ENCODE measurements at places on chromosomes 4 and X. TPM values are rescaled to one million over a fixed set of nuclear protein-coding genes. Genes with fewer than 3 reads are reported as not detected.

The SLC38A5 gene
- not detected for total RNA-seq

DNA sequence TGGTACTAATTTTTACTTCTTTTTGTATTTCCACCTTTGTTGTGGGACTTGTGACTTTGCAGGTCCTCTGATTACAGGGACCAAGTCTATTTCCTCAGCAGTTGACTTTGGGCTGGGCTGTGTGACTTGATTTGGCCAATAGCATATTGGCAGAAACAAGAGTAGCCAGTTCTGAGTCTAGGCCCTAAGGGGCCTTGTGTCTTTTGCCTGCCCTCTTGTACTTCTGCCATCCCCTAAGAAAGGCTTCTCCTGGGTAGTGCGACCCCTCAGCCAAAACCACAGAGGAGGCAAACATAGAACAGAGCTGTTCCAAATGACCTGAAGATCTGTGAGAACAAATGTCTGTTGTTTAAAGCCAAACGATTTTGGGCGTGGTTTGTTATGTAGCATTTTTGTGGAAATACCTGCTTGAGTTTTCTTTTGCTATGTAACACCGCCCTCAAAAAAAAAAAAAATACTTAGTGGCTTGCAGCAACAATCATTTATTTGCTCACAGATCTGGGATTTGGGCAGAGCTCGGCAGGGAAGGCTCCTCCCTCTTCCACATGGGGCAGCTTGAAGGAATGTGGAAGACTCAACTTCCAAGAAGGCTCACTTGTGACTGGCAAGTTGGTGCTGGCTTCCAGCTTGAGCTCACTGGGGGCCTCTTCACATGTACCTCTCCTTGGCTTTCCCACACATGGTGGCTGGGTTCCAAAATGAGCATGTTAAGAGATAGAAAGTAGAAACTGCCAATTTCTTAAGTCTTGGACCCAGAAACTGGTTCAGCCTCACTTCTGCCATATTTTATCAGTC, 423.0 kb upstream of the CNKSR2 start:
- no peaks in the 10 kb centered on the region for H3K27me3 ChIP-seq
- no peak for DNase-seq
- H3K27ac ChIP-seq = no peak overlapping the region

DNA sequence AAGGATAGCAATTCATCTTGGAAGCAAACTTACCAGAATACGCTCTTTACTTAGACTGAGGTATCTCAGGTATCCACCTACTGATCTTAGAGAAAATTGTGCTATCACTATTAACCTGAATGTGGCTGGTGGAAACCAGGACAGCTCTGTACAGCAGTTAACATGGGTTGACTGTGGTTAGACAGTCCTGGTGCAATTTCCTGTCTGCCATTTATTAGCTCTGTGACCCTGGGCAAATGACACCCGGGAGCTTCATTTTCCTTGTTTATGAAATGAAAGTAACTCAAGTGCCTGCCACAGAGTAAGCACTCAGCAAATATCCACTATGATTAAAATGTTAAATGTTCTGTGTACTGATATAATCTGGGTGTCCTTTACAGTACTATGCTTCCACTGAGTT, 60.0 kb downstream of the SMC1A start:
- H3K4me1 ChIP-seq = no peaks in the 10 kb centered on the region
- H3K4me3 ChIP-seq = no peak overlapping the region
- H3K27me3 ChIP-seq = no peaks in the 10 kb centered on the region
- no peak for DNase-seq
- H3K27ac ChIP-seq = no peak overlapping the region

The TMPRSS11D gene
- total RNA-seq = not detected

The PPEF2 gene
- not detected for total RNA-seq

The CD38 gene
- total RNA-seq = not detected

The GAGE12F gene
- total RNA-seq = not detected

DNA sequence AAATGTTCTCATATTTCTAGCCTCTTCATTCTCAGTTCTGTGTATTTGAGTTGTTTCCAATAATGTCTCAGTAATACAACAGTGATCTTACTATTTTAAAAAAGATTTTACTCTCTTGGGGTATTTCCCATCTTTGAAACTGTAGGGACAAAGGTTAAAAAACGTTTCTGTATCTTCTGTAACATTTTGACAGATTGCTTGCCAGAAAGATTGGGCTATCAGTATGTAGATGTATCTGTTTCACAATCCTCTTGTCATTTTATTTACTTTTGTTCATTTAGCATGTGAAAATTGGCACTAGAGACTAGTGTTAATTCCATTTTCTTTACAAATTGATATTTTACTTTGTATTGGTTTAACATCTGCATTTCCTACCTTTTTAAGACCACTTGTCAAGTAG, 6.2 kb upstream of the CXCL9 start:
- H3K27me3 ChIP-seq = peaks cover 3% of the 10 kb centered on the region
- H3K27ac ChIP-seq = peak overlapping the region; percentile 31
- no peaks in the 10 kb centered on the region for H3K36me3 ChIP-seq
- peaks cover 27% of the 10 kb centered on the region for H3K4me1 ChIP-seq

- peaks cover 95% of the 10 kb centered on the region for H3K4me1 ChIP-seq
- H3K27me3 ChIP-seq = peaks cover 26% of the 10 kb centered on the region
- DNase-seq = no peak
- H3K4me3 ChIP-seq = peak overlapping the region; percentile 23
- peaks cover 90% of the 10 kb centered on the region for H3K36me3 ChIP-seq
- peak overlapping the region; percentile 85 for H3K27ac ChIP-seq
Observed at GRCh38 chr4:7829652-7830580, 109.7 kb downstream of the AFAP1 start.

DNA sequence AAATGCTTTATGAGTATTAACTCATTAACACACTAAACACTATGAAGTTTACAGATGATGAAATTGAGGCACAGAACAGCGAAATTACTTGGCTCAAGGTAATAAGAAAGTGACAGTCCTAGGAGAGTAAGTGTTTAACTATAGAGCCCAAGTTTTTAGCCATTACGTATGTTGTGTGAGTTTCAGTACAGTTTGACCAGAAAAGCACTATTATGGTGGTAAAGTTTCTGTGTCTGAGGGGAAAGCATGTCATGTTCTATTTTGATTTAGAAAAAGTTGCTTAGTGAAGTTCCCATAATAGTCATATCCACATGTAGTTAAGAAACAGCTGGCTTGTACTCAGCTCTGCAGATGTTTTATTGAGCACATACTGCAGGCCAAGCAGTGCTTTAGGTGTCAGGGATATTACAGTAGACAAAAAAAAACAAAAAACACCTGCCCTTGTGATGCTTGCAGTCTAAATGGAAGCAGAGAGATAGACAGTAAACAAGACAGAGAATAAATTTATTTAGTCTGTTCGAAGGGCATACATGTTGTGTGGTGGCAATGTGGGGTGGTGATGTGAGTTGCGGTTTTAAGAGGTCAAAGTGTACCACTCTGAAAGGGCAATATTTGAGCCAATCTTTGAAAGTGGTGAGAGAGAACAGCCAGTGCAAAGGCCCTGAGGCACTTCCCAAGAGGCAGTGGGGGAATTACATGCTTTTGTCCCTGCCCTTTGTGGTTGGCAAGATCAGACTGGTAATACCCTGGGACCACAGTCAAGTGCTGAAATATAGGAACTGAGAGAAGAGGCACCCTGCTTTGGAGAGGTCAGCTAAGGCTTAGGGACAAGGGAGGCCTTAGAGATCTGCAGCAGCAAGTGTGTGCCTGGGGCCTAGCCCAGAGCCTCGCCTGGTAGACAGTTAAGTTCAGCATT, 6.2 kb downstream of the TMEM131L start:
- peaks cover 11% of the 10 kb centered on the region for H3K36me3 ChIP-seq
- H3K27me3 ChIP-seq = no peaks in the 10 kb centered on the region
- H3K4me3 ChIP-seq = no peak overlapping the region
- no peak overlapping the region for H3K27ac ChIP-seq
- H3K4me1 ChIP-seq = peaks cover 36% of the 10 kb centered on the region
- no peak for DNase-seq

DNA sequence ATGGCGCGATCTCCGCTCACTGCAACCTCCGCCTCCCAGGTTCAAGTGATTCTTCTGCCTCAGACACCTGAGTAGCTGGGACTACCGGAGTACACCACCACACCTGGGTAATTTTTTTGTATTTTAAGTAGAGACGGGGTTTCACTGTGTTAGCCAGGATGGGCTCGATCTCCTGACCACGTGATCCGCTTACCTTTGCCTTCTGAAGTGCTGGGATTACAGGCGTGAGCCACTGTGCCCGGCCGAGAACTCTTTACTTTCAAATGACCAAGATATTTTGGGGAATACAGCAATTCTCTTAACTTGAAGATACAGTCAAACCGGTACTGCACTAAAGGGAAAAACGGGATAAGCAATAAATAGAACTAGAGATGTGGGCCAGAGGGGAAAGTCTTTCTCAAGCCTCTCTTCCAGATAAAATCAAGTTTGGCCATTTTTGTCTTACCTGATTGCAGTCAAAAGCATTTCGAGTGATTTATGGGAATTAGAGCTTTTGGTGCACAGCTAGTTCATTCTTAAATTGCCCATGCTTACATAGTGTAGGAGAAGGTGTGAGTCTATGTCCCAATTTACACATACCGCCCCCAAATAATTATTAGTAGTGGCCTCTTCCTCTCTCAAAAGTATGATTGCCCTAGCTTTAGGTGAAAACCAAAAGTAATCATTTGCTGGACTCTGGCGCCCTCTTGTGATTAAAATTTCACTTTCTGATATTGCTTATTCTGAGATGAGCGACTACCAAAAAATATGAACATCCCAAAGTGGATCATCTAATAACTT, 53.2 kb upstream of the ABCG2 start:
- peak; percentile 48 for DNase-seq
- no peak overlapping the region for H3K4me3 ChIP-seq
- H3K36me3 ChIP-seq = no peaks in the 10 kb centered on the region
- peaks cover 8% of the 10 kb centered on the region for H3K27me3 ChIP-seq

DNA sequence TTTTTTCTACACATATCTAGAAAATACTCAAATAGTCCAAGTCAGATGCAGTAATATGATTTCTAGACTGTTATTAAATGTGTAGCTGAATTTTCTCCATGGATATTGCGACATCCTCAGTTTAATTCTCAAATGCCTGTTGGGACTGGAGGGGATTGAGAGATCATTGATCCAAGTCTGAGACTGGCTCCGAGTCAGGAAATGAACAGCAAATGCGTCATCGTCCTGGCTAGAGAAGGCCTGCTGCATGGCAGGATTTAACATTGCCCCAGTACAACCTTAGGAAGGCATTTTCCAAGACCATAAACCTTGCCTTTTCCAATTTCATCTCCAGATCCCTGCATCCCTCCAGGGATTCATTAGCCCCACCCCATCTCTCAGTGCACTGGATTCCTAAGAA, 56.6 kb upstream of the SLC6A14 start:
- H3K36me3 ChIP-seq = no peaks in the 10 kb centered on the region
- DNase-seq = no peak
- H3K27ac ChIP-seq = no peak overlapping the region
- no peaks in the 10 kb centered on the region for H3K4me1 ChIP-seq
- H3K4me3 ChIP-seq = no peak overlapping the region

GRCh38 chrX:136920001-136920400, 39.5 kb upstream of the RBMX start:
- H3K36me3 ChIP-seq = 0 out of 2 replicates have a peak, but pooled peaks cover 6% of the 10 kb centered on the region
- H3K4me1 ChIP-seq = no peaks in the 10 kb centered on the region
- DNase-seq = no peak

DNA sequence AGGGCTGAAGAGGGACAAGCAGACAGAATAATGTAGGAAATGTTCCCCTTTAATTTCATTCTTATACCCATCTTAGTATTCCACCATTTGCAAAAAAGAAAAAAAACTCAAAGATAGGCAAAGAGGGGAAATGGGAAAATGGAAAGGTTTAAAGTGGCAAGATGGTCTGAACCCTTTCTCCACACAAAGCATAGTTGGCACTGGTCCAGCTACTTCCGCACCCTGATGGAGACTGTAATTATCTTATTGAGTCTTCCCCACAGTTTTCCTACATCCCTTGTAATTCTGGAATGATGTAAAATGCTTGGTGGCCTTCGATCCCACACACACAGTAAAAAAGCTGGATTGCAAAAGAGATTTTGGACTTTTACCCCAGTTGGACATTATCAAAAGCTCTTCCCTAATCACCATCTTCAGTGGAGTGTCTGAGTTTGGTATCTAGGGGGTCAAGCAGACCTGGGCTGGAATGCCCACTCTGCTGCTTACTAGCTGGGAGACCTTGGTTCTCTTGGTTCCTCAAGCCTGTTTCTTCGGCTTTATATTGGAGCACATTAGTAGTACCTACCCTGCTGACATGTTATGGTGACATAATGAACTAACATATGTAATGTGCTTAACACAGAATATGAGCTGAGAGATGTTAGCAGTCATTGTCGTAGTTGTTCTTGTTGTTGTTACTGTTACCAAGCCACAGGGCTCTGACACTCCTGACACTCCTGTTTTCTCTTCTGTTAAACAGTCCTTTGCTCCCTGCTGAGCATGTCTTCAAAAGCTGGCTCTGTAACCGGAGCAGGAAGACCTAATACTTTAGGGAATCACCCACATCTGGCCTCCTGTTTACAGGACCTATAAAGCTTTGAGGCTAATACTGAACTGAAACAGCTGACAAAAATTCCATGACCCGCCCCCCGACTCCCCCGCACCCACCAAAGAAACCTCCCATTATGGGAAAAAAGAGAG, 4.7 kb downstream of the SRPX2 start:
- peaks cover 8% of the 10 kb centered on the region for H3K36me3 ChIP-seq
- H3K4me1 ChIP-seq = peaks cover 93% of the 10 kb centered on the region
- DNase-seq = peak; percentile 49
- peaks cover 1% of the 10 kb centered on the region for H3K27me3 ChIP-seq

- H3K36me3 ChIP-seq = no peaks in the 10 kb centered on the region
- H3K4me1 ChIP-seq = peaks cover 8% of the 10 kb centered on the region
- DNase-seq = no peak
- H3K27me3 ChIP-seq = peaks cover 25% of the 10 kb centered on the region
- no peak overlapping the region for H3K27ac ChIP-seq
- H3K4me3 ChIP-seq = no peak overlapping the region
Observed at GRCh38 chr4:139574641-139575040, 18.6 kb upstream of the SETD7 start.

Data from HFFc6 (cell line).